Activated T-helper 1 cell treated with anti-CD3 and anti-CD28 coated beads, Interleukin-2, amount 50 U/mL, for 16 hours (primary cell): ENCODE measurements at places on chromosomes 12 and 14.

DNA sequence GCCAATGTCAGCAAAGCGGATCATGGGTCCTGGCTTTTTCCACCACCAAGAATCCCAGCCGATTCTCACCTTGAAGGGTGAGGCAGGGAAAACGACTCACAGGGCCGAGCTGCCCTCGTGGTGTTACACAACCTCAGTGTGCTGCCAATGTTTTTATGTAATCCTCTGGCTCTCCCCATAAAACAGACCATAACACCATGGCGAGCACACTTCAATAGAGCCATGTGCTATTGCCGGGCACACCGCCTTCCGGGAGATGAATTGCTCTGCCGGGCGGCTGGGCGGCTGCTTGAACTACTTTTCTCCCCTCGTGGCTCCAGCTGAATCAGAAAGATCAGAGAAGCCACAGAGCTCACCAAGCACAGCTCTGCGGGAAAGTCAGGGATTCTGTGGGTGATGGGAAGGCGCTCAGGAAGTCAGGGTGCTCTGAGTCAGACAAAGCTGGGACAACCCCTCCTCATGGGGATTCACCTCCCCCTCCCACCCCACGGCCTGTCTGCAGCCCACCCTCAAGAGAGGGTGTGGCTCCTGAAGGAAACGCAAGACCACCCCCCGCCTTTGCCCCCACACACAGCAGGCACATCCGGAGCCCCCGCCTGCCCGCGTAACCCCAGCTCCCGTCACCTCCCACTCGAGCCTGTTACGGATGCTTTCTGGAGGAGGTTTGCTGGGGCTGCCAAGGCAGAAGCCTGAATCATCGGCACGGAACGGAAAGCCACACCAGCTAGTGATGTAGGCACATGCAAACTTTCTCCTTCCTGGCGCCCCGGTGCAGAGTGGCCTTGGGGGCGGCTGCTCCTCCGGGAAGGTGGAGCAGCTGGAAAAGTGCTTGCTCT lies 1.8 kb downstream of the GALNT9 start:
- DNase-seq, result no peak

GRCh38 chr14:67532998-67533753 lies at the start of gene PLEKHH1:
Gene PLEKHH1 (plus strand): TSS chr14:67533290. CDS start chr14:67541868, 8,578 bp downstream.
- peak; percentile 20 for DNase-seq

GRCh38 chr12:68899251-68899771 lies 33.7 kb downstream of the CPM start:
- no peak for DNase-seq

- peak; percentile 41 for DNase-seq
These were observed 891.1 kb downstream of the TMEM121 start for GRCh38 chr14:106417224-106418049.

DNA sequence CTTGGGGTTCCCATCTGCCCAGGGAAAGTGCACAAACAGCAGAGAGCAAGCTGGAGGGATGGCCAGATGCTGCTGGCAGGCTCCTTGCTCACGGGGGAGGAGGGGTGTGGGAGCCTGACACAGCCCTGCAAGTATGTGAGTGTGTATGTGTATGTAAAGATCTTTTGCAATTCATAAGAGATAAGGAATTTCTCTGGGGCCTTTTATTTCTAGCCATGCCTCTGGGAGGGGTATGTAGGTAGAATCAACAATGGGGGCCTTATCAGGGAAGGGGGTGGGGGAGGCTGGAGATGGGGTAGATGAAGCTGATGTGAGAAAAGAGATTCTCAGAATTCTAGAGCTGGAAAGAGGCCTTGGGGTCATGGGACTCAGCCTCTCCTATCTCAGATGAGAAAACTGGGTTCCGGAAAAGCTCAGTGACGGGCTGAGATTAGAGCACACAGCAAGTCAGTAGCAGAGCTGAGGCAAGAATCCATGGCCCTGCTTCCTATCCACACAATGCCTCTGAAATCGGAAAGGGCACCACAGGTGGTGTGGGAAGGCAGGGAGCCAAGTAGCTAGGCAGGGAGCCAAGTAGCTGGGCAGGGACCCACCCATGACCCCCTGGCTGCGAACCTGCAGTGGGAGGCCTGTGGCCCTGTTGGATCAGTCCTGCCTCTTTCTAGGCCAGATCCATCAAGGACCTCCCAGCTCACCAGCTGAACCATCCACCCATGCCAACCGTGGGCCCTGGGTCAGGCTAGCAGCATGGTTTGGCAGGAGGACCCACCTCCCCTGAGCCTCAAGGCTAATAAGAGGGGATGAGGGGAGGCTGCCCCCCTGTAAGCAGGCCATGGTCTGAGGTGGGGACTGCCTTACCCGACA lies 54.7 kb downstream of the PLEKHG3 start:
- DNase-seq, result no peak

DNA sequence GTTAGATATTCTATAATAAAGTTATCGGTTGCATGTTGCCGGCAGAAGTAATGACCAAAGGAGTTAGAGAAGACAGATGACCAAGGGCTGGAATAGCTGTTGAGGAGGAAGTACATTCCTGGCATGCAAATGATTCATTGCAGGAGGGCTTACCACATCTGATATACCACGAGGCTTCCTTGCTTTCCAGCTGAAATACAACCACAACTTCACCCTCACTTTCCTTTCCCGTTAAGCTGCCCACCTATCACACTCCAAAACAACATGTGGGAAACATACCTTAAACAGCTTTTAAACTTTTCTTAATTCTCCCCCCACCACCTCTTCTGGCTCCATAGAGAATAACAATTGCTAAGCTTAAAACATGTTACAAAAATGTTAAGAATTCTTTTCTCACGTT lies 594.1 kb downstream of the NRXN3 start:
- DNase-seq, result no peak

- DNase-seq, result no peak
These were observed 115.2 kb upstream of the ARHGAP5 start for GRCh38 chr14:31961896-31962295.

DNA sequence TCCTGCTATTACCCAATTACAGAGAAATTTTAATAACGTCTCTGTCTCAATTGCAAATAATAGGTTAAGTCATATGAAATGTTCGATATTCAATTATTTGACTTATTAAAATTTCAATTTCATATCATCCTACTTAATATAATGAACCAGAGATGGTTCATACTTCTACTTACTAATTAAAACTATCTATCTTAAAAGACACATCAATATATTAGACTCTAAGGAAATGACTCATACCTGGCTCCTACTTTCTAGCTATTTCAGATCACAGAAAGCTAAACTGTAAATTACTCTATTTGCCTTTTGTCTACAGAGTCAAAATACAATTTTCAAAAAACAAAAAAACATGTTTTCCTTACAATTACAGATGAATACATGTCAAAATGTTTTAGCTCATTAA lies 99.6 kb downstream of the CAPZA3 start:
- no peak for DNase-seq

GRCh38 chr14:71956920-71957563 lies 24.8 kb downstream of the RGS6 start:
- no peak for DNase-seq

- DNase-seq, result no peak
These were observed 1201.5 kb downstream of the BCL11B start for GRCh38 chr14:98070536-98070935.

- no peak for DNase-seq
These were observed 20.8 kb downstream of the ANAPC7 start for GRCh38 chr12:110382683-110383082.
